ENCODE measurements at places on chromosomes 16 and 17.
A peak's percentile ranks its signal among the peaks of the same experiment; 100 is the strongest.

GRCh38 chr17:60748204-60748603 is 70.6 kb downstream of the BCAS3 start:
- DNase-seq, result no peak

DNA sequence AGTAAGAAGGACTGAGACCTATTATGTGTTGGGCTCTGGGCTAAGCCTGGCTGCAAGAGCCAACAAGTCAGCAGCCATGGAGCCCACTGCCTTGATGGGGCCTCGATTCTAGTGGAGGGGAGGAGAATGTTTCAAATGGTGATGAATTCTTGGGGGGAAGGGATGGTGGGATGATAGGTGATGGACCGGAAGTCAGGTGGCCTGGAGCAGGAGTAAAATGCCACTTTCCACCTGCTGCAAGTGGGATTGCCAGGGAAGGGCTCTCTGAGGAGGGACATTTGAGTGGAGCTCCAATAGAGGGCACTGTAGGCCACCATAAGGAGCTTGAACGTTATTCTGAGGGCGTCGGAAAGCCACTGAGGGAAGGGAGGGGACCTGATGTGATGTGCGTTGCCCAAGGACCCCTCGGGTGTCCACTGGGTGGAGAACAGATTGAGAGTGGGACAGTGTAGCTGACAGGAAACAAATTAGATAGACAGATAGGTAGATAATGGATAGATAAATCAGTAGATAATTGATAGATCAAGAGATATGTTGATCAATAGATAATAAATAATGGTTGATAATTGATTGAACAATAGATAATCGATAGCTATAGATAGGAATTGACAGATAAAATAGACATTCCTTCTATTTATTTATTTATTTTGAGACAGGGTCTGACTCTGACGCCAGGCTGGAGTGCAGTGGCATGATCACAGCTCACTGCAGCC is 18.2 kb upstream of the NXPH3 start:
- peak; percentile 75 for DNase-seq

- no peak for DNase-seq
These were observed 207.7 kb downstream of the HS3ST3A1 start for GRCh38 chr17:13393841-13394710.

DNA sequence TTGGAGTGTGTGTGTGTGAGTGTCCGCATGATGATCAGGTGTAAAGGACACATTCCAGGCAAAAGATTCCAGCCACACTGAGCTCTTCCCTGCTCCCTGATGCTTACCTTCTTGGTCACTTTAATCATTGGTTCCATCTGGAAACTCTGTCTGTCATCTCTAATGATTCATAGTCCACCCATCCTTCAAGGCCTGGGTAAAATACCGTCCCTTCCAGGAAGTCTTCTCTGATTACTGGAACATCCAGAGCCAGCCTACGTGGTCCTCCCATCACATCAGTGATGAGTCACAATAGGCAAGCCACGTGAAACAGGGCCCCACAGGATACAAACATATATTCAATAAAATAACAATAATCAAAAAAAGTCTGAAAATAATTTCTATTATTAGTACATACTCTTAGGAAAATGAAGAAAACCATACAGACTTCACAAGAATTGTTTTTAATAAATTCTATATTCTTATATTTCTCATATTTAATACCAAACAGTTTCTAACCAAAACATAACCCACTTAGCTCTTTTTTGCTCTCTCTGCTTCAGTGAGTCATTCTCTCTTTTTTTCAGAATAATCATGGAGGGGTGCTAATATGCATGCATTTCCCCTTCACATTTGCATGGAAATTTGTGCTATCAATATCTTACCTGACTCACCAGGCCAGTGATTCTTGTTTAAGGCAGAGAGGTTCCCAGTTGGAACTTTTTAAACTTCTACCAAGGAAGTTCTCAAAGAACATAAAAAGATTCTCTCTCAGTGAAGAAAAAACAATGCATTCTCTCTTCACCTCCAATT is 263.2 kb downstream of the TOX3 start:
- DNase-seq, result no peak

All from suppressor macrophage (primary cell).